Activated CD8-positive, alpha-beta memory T cell treated with anti-CD3 and anti-CD28 coated beads for 1 hour (primary cell): ENCODE measurements at places on chromosomes 2 and 18.

DNA sequence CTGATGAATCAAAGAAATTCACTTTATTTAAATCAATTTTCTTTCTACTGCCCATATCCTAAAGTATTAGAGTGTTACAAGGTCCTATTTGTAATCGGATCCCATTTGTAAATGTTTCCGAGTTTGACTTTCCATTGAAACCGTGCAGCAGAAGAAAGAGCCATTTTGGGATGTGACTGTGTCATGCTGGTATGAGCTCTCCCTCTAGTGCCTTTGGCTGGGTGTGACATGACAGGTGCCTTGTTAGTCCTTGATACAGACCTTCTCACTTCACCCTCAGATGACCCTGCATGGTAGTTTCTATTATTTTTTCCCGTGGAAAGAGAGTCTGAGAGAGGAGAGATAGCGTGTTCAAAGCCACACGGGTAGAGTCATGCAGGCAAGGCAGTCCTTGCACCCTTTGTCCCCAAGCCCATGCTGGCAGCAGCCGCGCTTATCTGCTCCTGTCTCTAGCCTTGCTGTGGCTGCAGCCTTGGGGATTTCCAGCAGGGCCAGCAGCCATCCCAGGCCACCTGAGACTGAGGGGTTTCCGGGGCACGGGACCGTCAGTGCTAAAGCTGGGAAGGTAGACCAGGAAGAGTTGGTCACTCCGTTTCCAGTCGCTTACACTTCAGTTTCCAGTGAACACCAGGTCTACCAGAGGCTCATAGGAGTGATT lies 21.4 kb downstream of the CHMP1B start:
- no peak for DNase-seq

GRCh38 chr18:72866901-72867745 lies 664 bp downstream of the NETO1 start:
- DNase-seq, result no peak

- DNase-seq, result no peak
Observed at GRCh38 chr2:237068005-237068576, 17.6 kb upstream of the COPS8 start.

- DNase-seq, result no peak
Observed at GRCh38 chr2:17625446-17625845, 85.0 kb downstream of the VSNL1 start.

DNA sequence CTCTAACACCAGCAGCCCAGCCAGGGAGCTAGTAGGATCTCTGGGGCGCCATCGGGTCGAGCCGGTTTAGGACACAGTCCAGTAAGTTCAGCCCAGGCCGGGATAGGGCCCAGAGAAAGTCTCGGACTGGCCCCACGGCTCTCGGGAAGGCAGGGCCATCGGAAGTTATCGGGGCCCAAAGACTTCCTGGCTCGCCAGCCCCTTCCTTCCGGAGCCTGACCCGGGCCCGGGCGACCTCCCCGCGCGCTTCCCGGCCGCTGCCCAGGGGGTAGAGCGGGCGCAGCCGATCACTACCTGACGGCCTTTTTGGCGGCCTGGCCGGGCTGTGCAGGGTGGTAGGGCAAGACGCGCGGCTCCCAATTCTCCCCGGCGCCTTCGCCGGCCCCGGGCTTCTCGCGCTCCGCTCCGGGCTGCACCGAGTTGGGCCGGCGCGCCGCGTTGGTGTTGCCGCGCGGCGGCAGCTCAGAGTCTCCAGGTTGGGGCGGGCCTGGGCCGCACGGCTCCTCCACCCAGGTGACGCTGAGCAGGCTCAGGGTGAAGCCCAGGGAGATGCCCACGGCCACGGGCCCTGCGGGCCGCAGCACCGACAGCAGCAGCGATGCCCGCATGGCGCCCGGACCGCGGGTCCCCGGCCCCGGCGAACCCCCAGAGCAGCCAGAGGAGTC lies 546 bp downstream of the CHPF start:
- DNase-seq, result no peak

GRCh38 chr2:205655779-205656456 lies 26.4 kb upstream of the NRP2 start:
- DNase-seq, result no peak

DNA sequence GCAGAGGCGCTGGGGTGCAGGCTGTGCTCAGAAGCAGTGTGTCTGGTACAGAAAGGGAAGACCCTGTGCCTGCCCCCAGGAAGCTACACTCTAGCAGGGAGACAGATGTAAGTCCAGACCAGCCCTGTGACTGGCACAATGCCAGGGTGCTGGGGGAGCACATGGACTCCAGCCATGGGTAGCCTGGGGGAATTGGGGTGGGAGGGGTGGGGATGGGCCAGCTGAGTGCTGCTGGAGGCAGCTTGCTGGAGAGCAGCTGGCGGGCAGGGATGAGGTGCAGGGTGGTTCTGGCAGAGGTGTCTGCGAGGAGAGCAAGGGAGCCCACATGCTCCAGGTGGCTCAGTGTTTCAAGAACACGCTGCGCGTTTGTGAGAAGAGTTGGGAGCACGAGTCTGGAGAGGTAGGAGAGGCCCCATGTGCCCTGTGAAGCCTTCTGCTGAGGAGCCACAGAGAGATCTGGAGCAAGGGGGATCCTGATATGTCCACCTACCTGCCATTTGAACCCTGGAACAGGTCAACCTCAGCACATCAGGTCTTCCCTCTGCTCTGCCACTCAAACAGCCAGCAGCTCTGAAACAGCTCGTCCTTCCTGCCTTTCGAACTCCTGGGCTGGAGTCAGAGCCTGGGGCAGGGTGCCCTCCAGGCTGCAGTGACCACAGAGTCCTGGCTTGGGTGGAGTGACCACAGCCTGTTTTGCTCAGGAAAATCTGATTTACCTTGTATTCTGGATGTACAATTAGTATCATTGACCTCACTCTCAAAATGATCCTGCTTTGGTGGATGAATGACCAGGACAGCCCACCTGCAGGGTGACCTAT lies 15.1 kb downstream of the ALLC start:
- no peak for DNase-seq

DNA sequence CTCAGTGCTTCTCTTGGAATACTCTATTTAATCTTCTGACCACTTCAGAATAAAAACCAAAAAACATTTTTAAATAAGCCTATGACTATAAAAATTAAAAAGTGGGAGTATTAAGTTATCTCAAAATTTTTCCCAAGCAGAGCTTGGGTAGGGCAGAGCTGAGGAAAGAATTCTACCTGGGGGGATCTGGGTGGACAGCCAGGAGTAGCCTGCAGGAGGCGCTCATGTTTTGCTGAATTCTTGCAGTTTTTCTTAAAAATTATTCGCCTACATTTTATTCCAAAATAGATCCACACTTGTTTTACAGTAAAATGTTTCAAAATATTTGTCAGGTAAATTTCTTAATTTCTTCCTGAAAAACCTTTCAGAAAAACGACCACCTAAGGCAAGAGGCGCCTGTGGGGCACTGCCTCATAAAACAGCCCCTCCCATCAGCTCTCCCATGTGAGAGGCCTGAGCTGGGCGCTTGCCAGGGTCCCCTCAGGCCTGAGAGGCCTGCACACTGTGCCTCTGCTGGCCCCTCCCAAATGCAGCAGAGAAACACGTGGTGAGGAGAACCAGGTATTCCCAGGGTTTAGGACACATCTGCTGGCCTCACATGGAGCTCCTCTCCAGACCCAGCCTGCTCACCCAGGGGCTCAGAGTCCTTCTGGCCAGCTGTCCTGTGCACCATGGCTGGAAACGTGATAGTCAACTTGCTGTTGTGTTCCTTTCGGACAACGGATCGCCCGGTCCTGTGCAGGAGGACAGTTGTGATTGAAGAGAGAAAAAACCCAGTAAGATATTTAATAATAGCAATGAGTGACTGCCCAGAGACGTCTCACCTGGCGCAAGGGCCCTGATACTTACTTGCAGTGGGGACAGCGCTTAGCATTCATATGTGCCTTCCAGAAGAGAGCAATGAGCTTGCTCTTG lies 17.5 kb downstream of the POLR1A start:
- no peak for DNase-seq

DNA sequence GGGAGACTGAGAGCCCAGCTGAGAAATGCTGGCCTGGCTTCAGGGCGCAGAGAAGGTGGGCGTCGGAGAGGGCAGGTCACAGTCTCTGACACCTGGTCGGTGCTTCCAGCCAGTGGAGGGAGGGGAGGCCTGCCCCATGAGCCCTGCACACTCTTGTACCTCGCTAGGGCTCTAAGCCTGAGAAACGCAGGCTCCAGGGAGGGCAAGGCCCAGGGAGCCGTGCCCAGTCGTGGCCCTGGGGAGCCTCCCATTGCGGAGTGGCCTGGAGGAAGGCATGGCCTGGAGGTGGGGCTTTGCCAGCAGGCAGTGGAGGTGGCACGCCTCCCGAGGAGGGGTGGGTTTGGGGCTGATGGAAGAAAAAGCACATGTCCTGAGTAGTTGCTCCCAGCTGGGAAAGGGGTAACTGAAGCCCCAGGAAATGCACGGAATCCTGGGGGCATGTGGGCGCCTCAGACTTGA lies 39.0 kb downstream of the MTERF4 start:
- no peak for DNase-seq
